ENCODE measurements at places on chromosomes 2 and 18.

- no peak for DNase-seq
Measured at GRCh38 chr18:24268784-24269550, 128.7 kb downstream of the OSBPL1A start.

DNA sequence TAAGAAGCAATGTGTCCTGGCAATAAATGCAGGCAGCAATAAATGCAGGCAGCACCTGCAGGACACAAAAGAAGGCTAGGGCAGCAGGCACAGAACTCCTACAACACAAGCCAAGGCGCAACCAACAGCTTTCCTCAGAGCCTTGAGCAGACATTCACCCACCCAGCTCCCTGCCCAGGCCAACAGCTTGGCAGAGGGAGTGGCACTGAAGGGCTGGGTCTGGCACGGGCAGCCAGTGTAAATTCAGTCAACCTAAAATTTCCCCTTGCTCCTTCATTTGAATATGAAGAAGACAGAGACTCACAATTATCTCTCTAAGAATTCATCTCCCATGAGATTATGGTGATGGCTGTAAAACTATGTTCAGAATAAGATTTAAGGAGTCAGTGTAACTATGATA, 35.4 kb downstream of the AAK1 start:
- DNase-seq = no peak

- DNase-seq = no peak
Measured at GRCh38 chr2:170739048-170739447, 23.9 kb downstream of the SP5 start.

DNA sequence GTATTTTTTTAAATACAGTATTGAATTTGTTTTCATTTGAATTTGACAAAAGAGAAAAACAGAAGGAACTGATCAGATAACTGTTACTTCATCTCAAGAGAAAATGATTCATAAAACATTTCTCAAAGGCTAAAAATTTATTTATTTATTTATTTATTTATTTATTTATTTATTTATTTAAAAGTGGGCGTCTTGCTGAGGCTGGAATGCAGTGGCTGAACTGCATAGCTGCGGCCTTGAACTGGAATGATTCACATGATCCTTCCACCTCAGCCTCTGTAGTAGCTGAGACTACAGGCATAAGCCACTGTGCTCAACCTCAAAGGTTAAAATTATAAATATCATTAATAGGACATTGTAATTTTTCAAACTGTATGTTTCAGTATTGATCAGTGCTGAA, 4.5 kb upstream of the PUM2 start:
- DNase-seq = no peak

DNA sequence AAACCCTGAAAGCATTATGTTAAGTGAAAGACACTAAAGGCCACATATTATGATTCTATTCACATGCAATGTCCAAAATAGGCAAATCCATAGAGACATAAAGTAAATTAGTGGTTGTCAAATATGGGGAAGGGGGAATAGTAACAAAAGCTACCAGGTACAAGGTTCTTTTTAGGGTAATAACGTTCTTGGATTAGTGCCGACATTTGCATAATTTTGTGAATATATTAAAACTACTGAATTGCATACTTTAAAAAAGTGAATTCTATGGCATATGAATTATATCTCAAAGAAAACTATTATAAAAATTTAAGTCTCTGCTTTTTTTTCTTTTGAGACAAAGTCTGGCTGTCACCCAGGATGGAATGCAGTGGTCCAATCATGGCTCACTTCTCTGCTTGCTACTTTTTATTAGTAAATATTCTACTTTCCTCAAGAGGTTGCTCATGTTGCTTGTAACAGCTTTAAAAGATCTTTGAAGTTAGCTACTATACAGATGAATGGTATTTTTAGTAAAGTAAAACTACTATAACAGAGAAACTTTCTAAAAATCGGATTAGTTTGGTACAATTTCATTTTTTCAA, 2.5 kb downstream of the SESTD1 start:
- no peak for DNase-seq

DNA sequence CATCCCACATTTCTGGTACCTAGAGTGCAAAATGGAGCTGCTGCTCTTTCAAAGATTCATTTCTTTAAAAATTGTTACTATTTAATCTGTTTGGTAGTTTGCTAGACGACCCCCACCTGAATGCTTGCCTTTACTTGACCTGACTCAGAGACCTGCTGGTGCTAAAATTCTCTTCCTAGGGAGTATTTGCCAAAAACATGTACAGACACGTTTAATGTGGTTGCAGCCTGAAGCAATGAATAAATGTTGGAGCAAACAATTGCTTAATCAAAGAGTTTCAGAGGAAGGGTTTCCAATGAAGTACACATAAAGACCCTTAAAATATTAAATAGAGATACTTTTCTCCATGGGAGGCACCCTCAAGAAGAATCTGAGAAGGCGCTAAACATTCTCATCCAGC, 734.4 kb downstream of the CBLN2 start:
- DNase-seq = no peak

Measured in activated CD4-positive, alpha-beta T cell treated with anti-CD3 and anti-CD28 coated beads for 36 hours (primary cell).